ENCODE measurements at places on chromosomes 4 and X.

DNA sequence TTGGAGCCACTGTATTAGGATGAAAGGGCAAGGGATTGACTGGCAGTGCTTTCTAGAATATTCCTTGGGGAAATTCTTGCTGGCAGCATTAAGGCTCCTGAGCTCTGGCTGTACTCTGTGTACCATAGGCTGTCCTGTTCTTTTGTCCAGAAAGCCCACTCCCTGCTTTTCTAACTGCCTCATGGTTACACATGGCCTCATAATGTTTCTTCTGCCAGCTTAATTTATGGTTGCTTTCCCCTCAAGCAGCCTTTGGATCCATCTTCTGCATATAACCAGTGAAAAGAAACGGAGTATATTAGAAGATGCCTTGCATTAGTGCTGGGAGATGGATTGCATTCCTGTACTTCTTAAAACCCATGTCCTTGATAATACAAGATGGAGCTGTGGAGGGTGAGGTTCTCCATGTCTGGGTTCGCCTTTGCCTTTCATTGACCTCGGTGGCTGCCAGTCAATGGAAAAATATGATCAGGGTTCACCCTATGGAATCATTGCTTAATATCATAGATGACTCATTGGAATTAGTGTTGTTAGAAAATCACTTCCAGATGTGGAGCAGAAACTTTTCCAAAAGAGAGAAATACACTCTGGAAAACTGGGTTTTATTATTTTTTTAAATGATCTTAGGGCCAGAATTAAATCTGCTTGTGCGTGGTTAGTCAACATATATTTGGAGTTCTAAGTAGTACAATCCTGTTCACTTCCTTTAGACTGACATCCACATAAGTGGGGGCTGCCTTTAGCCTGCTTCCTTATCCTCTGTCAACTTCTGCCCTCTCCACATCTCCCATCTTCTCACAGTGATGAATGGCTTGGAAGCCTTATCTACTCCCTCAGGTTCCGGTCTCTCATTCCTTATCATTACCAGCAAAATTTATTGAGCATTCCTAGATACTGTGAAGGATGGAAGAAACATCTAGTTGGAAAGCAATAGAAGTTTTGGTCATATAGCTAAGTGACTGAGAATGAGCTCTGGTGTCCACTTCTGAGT lies 24.9 kb downstream of the DOCK11 start:
- DNase-seq: no peak

DNA sequence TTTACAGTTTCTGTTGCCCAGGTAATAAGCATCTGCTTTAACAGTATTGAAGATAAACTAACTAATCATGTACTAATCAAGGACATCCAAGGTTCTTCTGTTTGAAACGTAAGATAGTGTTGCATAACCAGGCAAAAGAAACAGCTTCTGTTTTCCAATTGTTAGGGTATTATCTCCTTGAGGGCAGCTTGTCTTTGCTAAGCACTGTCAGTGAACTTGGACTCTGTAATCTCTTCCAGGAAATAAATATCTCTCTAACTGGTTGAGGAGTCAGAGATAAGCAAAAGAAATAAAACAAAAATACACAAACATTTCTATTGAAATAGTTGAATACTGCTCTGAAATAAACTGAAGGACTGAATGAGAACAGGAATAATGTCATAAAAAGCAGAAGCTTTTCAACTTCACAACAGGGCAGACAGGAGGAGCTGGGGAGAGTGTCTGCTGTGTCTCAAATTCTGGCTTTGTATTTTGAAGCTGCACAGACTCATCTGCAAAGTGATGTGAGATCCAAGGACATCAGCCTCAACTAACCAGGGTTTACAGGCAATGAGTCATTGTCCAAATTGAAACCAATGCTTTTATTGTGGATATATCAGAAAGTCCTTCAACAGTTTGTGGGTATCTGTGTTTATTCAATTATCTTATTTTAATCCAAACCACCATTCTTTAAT lies 1253.0 kb upstream of the PCDH7 start:
- DNase-seq: no peak

DNA sequence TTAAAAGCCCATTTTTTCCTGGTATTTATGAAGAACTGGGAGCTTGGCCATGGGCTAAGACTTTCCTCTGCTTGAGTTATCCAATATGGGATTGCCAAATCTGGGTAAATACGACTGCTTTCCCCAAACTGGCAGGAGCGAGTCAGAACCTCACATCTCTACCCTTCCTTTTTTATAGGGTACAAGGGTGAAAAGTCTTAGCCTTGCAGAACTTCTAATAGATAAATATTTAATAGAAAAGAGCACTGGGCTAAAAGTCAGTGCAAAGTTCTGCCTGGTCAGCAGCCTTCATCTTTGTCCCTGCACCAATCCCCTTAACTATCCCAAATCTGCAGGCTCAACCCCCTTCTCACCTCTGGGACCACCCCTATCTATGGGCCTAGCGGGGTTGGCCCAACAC lies 61.6 kb upstream of the ACSL1 start:
- DNase-seq: no peak

- DNase-seq: no peak
Measured at GRCh38 chrX:103889216-103889615, 57.2 kb upstream of the RAB9B start.

DNA sequence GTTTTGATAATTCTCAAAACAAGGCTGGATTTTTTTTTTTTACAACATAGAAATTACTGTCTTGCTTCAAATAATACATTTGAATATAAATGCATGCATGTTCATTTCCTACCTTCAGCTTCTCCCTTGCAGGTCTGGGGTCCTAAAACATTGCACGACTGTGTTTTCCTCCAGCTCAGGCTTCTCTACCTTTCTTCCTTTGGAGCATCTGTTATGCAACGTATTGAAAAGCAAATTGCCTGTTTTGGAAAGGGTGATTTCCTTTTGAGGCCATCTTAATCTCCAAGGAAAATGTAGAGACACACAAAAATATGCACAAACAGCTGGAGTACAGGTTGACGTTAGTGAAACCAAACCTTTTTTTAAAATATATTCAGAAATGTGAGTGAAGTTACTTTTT lies 115.6 kb upstream of the TLL1 start:
- DNase-seq: no peak

GRCh38 chrX:24146283-24146949 lies 3.1 kb upstream of the ZFX start:
- no peak for DNase-seq

GRCh38 chr4:88104902-88105610 lies 53.4 kb downstream of the ABCG2 start:
- no peak for DNase-seq

DNA sequence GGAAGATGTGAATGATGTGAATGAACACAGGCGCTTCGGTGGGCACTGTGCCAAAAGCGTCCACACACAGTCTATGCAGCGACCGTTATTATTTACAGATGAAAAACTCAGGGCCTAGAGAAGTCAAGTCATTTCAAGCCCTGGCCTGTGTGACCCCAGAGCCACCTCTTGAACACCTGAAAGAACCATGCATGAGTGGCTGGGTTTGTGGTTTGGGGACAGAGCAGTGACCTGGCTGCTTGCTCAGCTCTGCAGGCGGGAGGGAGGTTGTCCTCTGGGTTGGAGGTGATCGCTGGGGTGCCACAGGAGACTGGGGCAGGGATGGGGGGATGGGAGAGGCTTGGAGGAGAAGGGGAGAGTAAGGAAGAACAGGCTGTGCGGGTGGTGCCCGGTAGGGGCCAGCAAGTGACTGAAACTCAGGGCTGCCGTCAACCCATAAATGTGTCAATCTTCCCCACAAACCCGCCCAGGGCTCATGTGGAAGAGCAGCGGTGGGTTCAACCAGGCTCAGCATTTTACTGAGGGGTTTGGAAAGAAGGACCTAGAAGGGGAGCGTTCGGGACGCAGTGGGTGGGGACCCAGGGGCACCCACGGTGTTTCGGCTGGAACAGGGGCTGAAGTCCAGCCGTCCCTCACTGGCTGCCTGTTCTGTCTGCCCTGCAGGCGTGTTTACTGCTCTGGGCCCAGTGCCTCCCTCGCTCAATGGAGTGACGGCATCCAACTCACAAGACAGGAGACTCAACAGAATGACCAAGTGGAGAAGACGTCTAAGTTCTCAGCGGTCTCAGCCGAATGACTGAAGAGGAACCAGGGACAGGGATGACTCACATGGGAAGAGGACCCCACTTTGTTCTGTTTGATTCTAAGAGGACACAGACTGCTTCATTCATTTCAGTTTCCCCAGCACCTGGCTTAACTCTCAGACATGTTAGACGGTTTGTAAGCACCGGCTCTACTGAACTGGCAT lies 167.8 kb downstream of the AFAP1 start:
- peak; percentile 86 for DNase-seq

GRCh38 chr4:118352843-118353533 lies at the start of gene PRSS12:
Gene PRSS12, minus strand, starts transcription at chr4:118353003. Its CDS starts 283 bp downstream, at chr4:118352720.
- peak; percentile 89 for DNase-seq

- peak; percentile 18 for DNase-seq
Measured at GRCh38 chr4:54058171-54058570, 6.2 kb downstream of the CHIC2 start.

DNA sequence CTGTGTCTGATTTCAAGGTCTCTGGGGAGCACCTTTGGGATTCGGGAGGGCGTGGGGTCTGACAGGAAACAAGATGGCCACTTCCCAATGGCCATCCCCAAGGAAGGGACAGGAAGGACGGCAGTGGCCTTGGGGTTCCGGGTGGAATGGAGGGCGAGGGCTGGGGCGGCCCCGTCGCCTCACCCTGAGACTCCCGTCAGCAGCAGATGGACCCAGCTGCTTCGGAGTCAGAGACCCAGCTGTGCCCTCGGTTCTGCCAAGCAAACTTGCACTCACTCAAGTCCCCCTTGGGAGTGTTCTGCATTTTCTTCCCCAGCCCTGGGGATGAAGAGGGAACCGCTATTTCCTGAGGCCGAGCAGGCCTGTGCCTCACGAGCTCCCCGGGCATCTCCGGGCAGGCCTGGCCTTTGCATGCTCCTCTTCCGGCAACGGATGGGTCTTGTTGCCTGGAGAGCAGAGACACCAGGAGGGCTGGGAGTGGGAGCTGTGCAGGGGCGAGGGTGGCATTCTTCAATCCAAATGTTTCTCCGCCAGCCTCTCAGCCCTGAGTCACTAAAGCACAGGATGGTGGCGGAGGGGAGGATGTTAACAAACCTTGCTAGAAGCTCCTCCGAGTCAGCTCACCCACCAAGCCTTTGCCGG lies 6.8 kb upstream of the DUSP9 start:
- DNase-seq: no peak

- DNase-seq: peak; percentile 2
Measured at GRCh38 chr4:6466756-6467381, 5.5 kb downstream of the PPP2R2C start.

GRCh38 chr4:133624744-133625143 lies 475.6 kb downstream of the PCDH10 start:
- DNase-seq: no peak

- DNase-seq: no peak
Measured at GRCh38 chr4:5710065-5710960, 688 bp upstream of the EVC start.

DNA sequence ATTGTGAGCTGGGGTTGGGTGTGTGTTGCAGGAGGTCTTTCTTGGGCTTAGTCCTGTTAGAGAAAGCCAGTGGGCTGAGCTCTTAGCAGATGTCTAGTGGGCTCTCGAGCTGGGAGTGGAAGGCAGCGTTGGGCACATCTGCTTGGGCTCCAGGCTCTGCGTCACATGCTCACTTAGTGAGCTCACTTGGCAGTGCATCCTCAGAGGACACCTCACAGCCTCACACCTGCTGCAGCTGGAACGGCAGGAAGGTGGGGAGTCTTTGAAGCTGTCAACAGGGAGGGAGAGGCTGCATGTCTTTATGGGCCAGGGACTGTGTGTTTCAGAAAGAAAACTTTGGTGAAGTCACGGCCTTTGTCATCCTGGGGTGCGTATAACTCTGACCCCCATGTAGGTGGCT lies 82.2 kb downstream of the PSAPL1 start:
- DNase-seq: no peak

DNA sequence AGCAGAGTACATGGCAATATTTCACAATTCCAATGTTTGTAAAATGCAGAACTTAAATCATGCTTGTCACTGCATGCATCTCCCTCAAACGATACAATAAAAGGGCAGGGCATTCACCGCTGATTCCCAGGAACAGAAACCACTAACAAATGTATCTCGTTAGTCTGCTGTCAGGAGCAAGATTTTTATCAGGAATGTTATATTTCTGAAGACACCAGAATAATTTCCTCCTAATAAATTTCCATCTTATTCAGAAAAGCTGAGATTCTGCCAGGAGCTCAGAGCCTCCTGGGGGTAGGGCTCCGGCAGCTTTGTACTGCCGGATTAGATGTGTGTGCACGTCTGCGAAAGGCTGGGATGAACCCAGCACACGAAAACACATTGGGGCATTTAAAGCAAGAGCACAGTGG lies 54.0 kb upstream of the LDB2 start:
- no peak for DNase-seq

DNA sequence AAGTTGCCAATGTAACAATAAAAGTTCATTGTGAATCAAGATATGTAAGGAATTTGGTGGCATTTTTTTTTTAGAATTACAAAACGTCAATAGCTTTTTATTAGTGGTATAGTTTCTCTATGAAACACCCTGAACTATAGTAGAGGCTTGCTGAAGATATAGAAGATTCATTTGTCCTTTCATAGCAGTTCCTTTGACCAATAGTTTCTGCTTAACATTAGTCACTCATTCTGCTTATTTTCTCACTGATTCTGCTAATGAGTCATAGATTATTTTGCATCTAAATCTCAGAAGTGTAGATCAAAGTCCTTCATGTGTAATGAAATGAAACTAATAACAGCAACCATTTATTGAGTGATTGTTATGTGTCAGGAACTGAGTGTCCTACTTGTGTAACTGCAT lies 205.0 kb upstream of the TET2 start:
- DNase-seq: peak; percentile 2

DNA sequence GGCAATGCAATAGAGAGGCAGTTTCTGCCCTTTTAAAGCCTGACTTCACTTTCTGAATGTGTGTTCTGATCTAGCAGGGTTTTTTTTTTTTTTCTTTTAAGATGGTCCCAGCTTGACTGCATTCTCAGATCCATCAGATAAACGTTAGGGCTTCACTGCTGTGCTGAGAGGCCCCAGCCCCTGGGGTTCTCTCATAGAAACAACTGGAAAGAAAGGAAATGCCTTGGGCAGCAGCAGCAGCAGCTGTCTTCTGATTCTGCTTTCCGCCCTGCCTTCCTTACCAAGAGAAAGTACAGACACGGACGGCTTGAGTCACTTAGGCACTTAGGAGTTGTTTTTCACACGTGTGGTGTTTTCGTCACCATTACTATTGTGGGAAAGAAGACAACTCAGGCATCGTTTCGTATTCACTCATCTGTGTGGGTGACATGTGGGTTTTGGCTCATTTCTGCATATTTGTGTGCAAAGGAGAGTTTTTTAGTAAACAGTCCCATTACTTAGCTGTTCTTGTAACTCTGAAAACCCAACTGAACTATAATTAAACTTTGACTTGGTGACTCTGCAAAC lies 172.0 kb downstream of the PTTG2 start:
- peak; percentile 76 for DNase-seq

- no peak for DNase-seq
Measured at GRCh38 chr4:136009258-136009832, 1522.9 kb downstream of the PCDH18 start.

GRCh38 chr4:2733001-2733843 lies 22.9 kb downstream of the TNIP2 start:
- no peak for DNase-seq

- no peak for DNase-seq
Measured at GRCh38 chrX:40501164-40501855, 79.5 kb upstream of the ATP6AP2 start.

GRCh38 chrX:13688384-13688957 lies 457 bp upstream of the RAB9A start:
- DNase-seq: no peak
